ENCODE measurements at places on chromosomes 4 and X.

GRCh38 chr4:103008875-103009729 is 10.4 kb downstream of the SLC9B1 start:
- DNase-seq, result peak; percentile 55

GRCh38 chrX:149272690-149273463 is 232.2 kb downstream of the IDS start:
- no peak for DNase-seq

DNA sequence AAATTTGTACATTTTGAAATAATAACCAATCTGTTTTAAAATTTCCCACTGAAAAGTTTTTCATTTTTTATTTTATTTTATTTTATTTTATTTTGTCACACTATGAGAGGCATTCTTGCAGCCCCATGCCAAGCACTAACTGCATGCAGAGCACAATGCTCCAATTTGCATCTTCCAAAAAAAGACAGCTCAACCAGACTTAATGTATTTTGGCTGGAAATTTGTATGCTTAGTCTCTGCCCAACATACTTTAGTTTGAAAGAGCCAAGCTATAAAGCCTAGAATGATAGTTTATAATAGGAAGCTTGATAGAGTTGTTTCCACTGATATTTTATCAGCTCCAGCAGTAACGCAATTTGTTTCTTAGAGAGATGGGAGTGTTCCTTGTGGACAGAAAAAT is 235.5 kb downstream of the GALNTL6 start:
- no peak for DNase-seq

DNA sequence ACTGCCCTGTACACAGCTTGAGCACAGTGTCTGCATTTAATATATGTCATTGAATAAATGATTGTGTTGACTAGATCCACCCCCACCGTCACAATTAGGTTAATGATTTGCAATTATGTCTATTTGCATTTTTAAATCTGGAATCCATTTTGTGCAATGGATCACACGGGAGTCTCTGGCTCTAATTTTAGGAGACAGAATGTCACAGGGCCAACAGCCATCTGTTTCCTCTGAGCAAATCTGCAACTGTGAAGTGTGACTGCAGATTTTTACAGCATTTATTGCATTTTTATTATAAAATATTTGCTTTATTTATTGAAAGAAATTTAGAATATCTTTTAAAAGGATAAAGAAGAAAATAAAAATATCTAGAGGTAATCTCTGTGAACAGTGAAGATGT is 316.8 kb downstream of the HS3ST1 start:
- no peak for DNase-seq

DNA sequence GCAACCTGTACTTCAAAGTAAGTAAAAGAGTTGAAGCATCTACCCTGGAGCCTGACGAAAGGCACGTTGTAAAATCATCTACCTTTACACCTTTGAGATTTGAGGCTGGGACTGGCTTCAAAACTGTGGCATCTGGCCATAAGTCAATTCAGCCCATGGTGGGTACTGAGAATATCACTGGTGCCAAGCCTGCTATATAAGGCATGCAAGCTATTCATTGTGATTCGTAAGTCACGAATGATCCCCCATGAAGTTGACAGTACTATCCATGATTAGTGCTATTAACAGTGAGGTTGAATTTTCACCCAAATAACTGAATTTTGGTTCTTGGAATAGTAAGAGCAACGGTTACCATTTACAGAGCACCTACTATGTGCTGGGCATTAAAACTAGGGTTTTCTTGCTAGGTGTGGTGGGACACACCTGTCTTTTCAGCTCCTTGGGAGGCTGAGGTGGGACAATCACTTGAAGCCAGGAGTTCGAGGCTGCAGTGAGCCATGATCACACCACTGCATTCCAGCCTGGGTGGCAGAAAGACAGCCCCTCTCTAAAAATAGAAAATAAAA is 39.8 kb downstream of the IRF2 start:
- no peak for DNase-seq

DNA sequence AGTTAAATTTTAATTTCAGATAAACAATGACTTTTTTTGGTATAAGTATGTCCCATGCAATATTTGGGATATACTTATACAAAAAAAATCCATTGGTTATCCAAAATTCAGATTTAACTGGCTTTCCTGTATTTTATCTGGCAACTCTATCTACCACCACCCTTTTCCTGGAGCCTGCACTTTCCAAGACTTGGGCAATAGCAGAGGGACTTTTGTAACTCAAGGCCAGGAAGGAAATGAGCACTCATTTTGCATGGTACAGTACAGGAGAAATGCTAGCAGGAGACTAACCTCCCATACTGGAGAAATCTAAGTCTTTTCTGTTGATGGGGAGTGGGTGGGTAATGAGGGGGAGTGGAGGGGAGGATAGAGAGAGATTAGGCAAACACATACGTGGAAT is 37.7 kb upstream of the PLAC1 start:
- no peak for DNase-seq

DNA sequence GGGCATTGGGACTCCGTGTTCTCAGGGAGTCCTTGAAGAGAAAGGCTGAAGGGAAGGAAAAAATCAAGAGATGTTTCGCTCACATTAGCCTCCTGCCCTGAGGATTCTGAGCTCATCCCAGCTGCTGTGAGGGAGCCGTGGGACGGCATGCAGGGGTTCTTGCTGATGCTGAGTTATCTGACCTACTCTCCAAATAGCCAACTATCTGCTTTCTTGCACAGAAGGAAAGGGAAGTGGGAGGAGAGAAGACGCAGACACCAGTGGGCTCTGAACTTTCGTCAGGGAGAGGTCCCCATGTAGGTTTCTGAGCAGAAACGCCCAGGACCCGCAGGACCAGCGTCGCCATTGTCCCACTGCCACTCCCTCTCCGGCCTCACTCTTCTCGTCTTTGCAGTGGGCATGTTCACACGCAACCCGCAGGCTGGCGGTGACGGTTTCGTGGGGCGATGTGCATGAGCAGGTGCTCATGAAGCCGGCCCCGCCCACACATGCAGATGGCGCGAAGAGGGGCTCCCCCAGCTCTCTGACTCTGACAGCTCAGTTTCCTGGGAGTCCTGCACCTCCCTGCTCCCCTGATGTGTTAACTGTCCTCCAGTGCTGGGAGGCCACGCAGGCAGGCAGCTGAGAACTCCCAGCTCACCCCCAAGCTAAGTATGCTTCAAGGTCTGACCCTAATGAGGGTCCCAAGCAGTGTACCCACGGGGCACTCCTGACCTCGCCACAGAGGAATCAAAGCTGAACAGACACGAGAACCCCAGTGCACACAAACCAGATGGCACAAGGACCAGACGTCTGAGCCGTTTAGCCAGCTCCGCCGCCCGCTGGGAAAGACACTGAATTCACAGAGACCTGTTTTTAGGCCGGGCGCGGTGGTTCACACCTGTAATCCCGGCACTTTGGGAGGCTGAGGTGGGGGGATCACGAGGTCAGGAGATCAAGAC is 13.6 kb upstream of the ABLIM2 start:
- no peak for DNase-seq

DNA sequence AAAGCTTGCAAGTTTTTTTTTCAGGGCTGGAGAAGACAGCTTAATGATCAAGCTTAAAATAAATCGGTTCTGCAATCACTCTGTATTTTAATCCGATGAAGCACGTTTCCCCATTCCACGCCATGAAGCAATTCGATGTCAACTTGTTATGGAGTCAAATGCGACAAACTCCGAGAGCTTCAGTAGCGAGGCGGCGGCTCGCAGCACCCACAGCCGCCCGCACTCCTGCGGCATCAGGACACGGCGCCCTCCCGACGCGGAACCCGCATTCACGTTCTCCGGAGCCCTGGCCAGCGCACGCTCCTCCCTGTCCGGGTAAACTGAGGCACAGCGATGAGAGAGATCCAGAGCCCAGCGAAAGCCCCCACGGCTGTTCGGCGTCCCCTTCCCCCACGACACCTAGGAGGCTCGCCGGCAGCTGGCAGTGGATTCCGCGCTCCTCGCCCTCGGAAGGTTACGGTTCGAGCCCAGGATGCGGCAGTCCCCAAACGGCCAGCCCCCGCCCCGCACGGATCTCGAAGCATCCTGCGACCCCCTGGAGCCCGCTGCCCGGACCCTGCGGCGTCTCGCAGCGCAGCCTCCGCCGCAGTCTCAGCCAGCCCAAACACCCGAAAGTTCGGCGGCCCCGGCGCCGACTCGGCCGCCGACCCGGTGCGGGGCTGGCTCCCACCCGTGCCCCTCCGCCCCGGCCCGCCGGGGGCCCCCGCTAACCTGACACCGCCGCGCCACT is 507 bp downstream of the MFAP3L start:
- DNase-seq, result no peak

Measured in fibroblast of skin of left biceps (primary cell).